ENCODE measurements at places on chromosomes 1 and 21.

DNA sequence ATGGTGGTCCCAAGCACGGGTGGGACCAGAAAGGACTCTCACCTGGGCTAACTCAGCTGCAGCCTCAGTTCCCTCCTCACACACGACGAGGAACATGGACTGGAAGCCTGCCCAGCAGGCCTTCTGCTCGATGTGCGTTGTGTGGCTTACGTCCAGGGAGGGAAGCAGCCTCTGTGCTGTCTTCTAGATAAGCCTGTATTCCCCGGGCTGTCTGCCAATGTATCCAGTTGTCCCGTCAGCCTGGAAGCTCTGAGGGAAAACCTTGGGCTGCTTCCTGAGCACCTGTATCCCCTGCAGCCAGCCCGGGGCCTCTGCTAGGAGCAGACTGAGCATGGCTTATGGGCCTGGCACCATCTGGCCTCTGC lies 10.5 kb downstream of the PCSK9 start:
- no peak for DNase-seq

GRCh38 chr1:160068225-160068624 lies 1.7 kb downstream of the KCNJ10 start:
- no peak for DNase-seq

DNA sequence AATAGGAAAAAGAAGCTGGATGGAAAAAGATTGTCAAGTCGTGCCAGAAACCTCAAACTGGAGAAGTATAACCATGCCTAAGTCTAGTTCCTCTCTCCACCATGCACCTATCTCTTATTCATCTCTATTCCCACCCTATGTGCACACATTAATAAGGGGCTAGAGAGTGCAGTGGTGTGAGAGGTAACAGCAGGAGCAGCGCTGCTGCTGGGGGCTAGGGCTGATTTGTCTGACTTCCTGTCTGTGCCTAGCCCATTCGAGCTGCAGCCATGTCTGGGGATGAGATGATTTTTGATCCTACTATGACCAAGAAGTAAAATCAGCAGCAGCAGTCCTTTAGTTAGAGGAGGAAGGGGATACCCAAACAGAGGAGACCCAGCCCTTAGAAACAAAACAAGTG lies 43.0 kb downstream of the TRIM33 start:
- no peak for DNase-seq

DNA sequence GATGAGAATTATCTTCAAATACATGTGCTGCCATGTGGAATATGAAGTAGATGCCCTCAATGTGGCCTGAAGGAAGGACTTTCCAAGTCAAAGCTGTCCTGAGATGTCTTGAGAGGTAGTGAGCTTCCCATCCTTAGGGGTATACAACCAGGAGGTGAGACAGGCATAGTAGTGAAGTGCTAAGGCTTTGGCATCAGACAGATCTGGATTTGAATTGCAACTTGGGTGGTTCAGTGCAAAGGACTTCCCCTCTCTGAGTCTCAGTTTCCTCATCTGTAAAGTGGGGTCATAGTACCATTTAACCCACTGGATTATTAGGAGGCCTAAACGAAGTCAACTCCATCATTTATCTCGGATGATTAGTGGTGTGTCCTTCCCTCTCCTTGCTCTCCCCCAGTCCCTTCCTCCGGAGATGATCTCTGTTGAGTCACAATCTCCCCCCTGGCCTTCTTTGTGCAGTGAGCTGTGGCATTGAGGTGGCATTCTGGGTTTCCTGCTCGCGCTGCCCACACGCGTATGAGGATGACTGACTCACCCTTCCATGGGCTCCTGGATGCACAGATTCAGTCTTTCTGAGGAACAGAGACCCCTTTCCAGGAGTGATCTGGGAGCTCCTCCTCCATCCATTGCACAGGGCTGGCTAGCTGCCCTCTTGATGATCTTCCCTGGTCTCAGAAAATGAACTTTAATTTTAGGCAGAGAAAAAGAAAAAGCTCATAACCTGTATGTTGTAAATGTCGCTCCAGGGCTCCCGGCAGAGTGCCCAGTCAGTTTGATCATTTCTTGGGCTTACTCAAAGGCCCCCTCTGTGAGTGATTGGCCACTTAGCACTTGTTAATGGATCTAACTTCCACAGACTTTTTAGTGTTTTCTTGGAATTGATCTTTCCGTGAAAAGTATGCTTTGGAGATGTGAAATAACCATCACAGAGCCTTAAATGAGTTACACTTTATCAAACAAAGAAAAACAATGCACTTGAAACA lies 354.6 kb downstream of the PTPRU start:
- peak; percentile 50 for DNase-seq

DNA sequence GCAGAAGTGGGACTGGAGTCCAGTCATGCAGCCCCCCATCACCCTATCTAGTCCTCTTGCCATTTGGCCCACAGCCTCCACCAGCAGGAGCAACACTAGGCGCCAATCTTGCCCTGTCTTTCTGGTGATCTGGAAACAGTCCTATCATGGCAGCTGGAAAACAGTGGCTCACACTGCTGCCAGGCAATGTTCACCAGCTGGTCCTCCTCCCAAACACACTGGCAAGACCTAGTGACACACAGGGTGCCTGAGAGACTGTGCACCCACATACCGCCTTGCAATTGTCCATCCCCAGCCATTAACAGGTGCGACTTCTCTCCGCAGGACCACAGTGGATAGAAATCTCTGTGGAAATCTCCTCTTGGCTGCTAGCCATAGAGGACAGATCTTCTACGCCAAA lies 105.5 kb downstream of the HIVEP3 start:
- no peak for DNase-seq

DNA sequence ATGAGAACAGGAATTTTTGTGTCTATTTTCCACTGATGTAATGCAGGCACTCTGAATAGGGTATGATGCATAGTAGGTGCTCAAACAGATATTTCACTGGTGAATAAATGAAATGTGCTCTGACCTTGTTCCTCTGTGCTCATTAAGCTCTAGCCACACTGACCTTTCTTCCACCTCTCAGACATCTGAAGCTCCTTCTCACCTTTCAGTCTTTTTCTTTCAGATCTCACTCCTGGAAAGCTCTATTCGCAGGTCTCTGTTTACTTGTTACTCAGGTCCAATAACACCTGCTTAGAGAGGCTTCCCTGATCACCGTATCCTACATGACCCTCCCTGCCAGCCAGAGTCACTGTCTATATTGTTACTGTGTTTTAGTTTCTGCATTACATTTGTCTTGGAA lies 59.2 kb upstream of the IVNS1ABP start:
- no peak for DNase-seq
